ENCODE measurements at places on chromosomes 1 and 21.

DNA sequence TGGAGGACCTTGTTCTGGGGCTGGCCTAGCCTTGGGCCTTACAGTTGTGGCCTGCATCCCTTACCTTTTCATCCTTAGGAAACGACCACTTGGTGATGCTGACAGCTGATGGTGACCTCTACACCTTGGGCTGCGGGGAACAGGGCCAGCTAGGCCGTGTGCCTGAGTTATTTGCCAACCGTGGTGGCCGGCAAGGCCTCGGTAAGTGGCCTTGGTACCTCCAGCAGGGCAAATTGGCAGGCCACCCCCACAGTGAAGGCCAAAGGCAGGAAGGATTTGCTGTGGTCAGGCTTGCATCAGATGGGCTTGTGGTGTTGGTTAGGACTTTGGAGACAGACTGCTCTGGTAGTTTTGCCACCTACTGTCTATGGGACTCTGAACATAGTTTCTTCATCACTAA, 17.7 kb upstream of the TRNAU1AP start:
- no peak for DNase-seq

- no peak for DNase-seq
Measured at GRCh38 chr1:39084191-39084590, 58.0 kb downstream of the NDUFS5 start.

- DNase-seq = no peak
Measured at GRCh38 chr1:196558411-196558810, 49.8 kb downstream of the KCNT2 start.

GRCh38 chr1:205060746-205061145, 17.7 kb downstream of the CNTN2 start:
- no peak for DNase-seq

- no peak for DNase-seq
Measured at GRCh38 chr1:111551623-111552411, 48.4 kb upstream of the ADORA3 start.

DNA sequence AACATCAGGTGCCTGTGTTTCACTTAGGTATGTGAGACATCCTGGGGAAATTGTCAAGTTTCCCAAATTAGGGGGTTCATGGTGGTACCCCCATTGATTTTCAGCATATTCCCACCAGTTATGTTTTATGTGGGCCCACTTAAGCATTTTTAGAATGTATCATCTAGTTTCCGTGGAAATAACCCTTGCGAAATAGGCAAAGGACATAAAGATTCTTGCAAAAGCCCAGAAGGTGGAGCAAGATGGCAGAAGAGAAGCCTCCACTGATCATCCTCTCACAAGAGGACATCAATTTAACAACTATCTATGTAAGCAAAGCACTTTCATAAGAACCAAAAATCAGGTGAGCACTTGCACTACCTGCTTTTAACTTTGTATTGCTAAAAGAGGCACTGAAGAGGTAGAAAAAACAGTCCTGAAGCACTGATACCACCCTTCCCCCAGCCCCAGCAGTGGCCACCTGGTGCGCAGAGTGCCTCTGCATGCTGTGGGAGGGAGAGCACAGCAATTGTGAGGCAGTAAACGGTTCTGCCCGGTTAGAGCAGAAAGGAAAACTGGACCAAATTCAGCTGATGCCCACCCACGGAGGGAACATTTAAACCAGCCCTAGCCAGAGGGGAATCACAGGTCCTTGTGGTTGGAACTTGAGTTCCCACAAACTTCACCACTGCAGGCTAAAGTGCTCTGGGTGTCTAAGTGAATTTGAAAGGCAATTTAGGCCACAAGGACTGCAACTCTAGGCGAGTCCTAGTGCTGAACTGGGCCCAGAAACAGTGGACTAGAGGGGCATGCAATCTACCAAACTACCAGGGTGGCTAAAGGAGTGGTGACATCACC, 23.2 kb downstream of the MCOLN2 start:
- DNase-seq = no peak

DNA sequence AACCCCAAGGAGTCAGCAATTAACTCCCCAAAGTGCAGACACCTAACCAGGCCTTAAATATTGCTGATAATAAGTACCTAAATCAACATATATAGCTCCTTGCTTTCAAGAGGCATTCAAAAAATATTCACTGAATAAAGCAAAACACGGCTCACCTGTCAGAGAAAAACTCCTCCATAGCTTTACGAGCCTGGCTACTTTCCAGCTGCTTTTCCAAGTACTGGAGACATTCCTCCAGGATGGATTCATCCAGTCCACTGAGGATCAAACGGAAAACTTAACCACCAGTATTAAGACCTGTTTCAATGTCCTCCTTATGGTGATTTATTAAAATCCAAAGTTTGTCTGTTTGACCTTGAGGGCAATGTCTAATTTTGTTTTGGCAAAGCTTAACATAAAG, 44.6 kb downstream of the UBR4 start:
- DNase-seq = no peak

GRCh38 chr1:157045250-157046218, at the start of gene ARHGEF11:
ARHGEF11 (minus strand) TSS chr1:157045742; CDS start chr1:157044330, 1,412 bp downstream.
- no peak for DNase-seq

- no peak for DNase-seq
Measured at GRCh38 chr1:12600880-12601633, 17.0 kb downstream of the DHRS3 start.
